ENCODE measurements at places on chromosomes 7 and 10.

- peak; percentile 30 for DNase-seq
These were observed 13.4 kb downstream of the TRPV6 start for GRCh38 chr7:142872106-142872675.

DNA sequence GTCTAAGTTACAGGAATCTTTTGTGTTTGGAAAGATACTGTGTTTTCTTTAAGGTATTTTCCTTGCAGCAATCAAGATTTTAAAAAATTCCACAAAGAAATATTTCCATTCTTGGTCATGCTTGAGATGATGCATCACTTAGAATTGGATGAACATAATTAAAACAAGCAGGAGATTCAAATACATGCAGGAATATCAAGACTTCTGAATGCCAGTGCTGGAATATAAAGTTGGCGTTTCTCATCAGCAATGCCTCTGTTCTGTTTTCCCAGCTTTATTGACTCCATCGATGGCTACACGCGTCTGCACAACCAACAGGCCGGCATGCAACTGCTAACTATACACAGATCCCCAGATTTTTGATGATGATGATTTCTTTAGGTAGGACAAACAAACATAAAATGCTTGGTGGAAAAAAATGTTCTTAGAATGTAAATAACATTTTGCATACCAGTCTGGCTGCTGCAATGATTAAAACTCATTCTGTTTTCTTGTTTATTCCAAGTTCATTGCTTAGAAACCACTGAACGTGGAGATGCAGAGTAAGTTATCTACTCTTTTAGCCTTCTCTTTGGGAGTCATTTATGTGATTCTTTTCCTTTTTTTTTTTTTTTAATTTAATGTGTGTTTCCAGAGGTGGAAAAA lies 91.3 kb upstream of the FAM171A1 start:
- DNase-seq, result no peak

GRCh38 chr7:25802057-25802456 lies 349.9 kb upstream of the NFE2L3 start:
- DNase-seq, result no peak

- peak; percentile 67 for DNase-seq
These were observed 158.3 kb downstream of the TCF7L2 start for GRCh38 chr10:113108194-113108835.

DNA sequence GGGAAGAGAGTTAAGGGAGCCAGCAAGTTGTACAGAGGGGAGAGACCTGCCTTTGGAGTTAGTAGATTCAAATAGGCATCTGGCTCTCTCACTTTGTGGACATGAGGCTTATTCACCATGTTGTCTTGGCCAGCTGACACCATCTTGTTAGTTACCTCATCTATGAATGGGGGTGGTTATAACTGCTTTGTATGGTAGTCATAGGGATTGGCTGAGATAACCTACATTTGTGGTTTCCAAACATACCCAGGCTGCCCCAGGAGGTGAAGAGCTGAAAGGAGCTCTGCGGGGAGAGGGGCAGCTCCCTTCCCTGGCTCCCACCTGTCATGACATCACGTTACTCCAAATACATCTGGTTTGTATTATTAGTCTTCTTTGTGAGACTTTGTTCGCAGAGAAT lies 393.3 kb upstream of the AUTS2 start:
- DNase-seq, result no peak

DNA sequence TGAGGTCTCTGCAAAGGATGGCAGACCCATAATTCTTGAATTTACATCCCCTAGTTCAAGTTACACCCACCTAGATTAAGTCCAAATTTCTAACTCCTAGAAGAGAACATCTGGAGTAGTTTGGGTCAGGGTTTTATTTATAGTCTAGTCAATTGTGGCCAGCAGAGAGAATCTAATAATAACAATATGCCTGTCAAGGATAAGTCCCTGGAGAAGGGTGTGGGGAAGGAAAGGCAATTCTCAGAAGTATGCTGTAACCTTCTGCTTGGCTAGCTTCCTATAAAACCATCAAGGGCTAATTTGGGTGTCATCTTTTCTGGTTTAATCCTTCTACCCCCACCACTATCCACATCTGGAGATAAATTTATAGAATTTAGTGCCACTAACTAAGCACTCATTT lies 52.8 kb upstream of the SEMA3E start:
- DNase-seq, result no peak

- DNase-seq, result no peak
These were observed 60.4 kb upstream of the KCNIP2 start for GRCh38 chr10:101903827-101904550.

DNA sequence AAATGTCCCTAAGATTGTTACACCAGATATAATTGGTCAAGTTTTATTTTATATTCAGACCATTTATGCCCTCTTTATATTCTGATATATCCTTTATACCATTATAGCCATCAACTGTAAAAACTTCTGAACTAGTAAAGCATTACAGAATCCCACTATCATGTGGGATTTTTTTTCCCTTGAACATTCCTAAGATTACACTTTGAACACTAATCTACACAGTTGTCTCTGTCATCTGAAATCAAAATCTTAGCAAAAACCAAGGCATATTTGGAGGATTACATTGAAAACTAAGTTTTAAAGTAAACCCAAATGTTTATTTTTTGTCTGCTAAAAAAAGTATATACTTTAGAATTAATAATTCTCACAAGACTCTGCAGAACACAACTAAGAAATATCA lies 116.2 kb upstream of the GPR22 start:
- DNase-seq, result no peak

- peak; percentile 33 for DNase-seq
These were observed 2.7 kb downstream of the AOC1 start for GRCh38 chr7:150855046-150855445.

DNA sequence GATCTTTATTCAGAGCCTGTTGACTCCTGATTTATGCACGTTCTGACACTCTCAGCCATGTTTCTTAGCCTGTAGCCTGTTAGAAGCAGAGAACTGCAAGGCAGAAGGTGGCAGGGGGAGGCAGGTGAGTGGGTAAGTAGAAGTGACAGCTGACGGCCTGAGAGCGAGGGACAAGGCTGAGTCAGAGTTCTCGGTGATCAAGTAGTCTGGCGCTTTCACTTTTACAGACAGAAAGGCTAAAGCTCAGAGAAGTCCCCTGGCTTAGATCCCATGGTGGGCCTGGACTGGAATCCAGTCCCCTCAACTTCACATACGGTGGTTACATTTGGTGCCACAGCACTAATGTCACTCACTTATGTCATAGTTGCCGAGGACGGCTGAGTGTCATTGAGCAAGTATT lies 139.0 kb downstream of the TACC2 start:
- no peak for DNase-seq

All from activated CD8-positive, alpha-beta memory T cell treated with anti-CD3 and anti-CD28 coated beads for 24 hours (primary cell).